T-helper 17 cell (primary cell): ENCODE measurements at places on chromosomes 3 and 15. TPM values are rescaled to one million over a fixed set of nuclear protein-coding genes. Genes with fewer than 3 reads are reported as not detected.

SYNPR gene
- total RNA-seq, result not detected

MEX3B gene
- 0.87 TPM for total RNA-seq

DNA sequence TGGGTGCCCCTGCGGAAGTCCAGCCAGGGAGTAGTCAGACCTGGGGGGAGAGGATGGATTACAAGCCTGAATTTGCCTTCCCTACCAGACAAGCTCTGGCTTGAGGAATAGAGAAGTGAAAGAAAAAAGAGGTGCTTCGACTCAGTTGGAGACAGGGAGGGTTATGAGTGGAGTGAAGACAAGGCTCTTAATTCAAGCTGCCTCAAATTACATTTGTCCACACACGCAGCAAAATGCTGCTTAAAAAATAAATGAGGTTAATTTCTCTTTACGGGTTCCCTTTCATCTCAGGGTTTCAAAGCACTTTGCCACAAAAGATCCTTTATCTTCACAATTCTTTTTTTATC lies 49.0 kb upstream of the SLC4A7 start:
- no peak for DNase-seq

DNA sequence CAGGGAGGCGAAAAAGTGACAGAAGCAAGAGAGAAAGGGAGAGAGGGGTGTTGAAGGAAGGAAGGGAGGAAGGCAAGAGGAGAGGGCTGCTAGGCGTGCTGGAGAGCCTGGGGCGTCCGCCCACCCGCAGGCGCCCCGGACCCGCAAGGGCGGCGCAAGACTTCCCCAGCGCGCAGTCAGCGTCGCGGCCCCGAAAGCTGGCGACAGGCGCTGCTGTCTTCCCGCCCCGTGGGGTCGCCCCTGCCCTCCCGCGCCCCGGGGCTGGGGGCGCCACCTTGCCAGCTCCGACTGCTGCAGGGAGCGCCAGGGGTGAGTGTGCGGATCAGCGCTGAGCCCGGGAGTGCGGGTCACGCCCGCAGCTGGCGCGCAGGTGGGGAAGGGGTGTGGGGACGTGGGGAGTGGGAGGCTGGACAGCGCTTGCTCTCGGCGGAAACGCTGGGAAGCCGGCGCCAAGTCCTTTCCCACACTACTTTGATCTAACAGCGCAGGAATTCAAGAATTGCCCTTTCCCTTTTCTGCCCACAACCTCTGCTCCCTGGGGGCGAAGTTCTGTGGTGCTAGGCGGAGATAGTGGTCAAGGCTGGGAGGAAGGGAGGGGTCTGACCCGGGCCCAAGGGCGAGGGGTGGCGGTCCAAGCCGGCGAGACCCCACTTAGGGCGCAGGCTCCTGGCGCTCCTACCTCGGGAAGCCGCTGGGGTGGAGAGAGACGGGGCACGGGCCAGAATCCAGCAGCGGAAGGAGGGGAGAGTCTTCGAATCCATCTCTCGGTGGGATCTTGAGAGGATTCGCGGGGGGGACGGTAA lies 266.1 kb downstream of the CGGBP1 start:
- no peak for DNase-seq

DNA sequence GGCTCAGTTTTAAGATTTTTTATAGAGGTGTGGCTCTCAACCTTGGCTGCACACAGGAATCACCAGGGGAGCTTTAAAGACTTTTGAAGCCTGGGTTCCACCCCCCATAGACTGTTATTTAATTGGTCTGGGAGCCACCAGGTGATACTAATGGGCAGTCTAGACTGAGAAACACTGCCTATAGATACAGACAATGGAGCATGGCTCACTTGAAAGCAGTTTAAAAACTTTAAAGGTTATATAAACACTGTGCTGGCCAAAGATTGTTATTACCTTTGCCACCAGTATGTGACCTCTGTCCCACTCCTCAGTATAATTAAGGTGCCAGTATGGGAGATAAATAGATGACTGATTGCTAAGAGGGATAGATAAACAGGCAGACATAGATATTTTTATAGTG lies 3.8 kb downstream of the GOLIM4 start:
- DNase-seq, result no peak

GRCh38 chr15:66831289-66831688 lies 129.3 kb downstream of the SMAD6 start:
- DNase-seq, result no peak

CALML4 gene
- total RNA-seq, result 2.6 TPM

NEK4 gene
- total RNA-seq, result 14.7 TPM

ADGRG7 gene
- total RNA-seq, result not detected

DNA sequence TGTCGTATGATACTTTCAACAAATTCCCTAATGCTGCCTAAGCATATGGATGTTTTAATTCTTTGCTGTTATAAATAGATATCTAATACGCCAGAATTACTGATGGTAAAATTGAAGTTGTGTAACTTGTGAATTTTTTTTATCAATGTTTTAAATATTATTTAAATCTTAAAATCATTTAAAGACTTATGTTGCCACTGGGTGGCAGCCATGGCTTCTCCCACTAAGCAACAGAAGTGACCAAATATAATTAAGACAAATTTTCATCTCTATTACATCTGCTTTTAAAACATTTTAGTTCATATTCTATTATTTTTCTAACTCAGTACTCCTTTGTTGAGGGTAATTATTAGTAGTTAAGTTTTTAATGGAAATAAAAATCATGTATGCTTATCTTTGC lies 8.1 kb upstream of the IL20RB start:
- no peak for DNase-seq

CCDC54 gene
- total RNA-seq, result not detected

- DNase-seq, result no peak
These were observed 31.3 kb upstream of the PSTPIP1 start for GRCh38 chr15:76963596-76963995.

- no peak for DNase-seq
These were observed 87.1 kb downstream of the DNAJB8 start for GRCh38 chr3:128379367-128380160.

DNA sequence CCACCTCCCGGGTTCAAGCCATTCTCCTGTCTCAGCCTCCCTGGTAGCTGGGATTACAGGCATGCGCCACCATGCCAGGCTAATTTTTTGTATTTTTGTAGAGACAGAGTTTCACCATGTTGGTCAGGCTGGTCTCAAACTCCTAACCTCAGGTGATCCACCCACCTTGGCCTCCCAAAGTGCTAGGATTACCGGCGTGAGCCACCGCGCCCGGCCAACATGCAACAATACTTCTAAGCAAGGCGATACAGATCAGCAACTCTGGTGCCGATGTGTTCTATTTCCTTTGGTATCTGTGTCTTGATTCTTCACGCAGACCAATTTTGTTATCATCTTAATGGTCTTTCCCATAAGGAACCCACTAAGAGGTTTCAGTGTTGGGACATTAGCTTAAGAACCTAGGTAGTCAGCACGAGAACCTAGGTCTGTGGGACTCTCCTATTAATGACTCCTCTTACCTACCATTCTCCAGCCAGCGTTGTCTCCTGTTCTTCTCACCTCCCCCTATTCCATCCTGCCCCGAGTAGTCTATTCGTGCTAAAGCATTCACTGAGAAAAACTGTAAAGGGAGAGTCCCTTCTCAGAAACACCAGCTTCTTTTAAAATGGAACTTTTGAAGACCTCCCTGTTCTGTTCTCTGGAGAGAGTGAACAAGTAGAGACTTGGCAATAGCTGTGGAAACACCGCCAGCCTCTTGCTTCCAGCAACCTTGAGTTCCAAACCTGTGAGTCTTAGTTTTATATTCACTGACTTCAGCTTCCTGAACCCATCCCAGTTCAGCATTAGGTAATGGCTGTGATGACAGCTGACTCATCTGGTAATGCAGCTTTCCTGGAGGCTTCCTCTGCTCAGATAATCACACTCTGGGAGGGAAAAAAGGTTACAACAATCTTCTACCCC lies 61.2 kb downstream of the TSC22D2 start:
- no peak for DNase-seq

CYP1A2 gene
- not detected for total RNA-seq

DNA sequence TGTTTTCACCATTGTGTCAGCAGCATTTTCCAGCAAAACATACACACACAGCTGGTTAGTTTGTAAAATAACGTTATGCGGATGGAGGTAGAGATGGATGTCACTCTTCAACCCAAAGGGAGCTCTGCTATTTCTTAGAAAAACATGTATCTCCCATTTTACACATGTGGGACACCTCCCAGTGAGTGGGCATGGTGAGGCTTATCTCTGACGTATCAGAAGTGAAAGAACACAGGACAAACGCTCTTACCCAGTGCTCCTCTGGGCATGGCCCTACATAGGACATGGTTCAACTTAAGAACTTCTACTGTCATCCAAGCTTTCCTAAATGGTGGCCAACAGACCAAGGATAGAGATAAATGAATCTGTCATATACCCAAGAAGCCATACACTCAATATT lies 2.1 kb downstream of the FAM240A start:
- DNase-seq, result no peak

RTP4 gene
- 2.4 TPM for total RNA-seq

DNA sequence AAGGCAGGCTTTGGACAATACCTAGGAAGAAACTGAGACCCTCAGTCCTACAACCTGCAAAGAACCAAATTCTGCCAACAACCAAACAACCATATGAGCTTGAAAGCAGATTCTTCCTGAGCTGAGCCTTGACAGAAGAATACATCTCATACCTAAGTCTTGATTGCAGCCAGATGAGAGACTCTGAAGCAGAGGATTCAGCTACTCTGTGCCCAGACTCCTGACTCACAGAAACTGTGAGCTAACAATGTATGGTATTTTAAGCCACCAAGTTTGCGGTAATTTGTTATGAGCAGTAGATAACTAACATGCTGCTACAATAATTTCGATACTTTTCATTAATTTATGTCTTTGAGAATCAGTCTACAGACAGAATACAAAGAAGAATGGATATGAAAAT lies 325.1 kb upstream of the CBLB start:
- DNase-seq, result no peak

EHHADH gene
- total RNA-seq, result 0.90 TPM

GOLGA8T gene
- 0.26 TPM for total RNA-seq

PIK3CA gene
- total RNA-seq, result 42.4 TPM

DNA sequence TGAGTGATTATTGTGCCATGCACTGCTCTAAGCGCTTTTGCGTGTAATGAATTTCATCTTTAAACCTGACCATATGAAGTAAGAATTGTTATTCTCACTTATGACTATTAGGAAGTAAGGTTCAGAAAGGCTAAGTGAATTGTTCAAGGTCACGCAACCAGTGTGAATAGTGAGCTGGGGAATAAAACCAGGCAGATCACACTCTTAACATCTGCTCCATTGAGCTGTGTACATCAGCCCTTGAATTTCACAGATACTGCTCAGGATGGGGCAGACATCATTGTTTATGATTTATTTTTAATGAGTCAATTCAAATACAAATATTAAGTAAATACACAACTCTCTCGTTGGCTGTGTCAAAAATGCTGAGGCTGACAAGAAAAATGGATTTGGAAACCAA lies 184.5 kb downstream of the FNDC3B start:
- DNase-seq, result no peak

DNA sequence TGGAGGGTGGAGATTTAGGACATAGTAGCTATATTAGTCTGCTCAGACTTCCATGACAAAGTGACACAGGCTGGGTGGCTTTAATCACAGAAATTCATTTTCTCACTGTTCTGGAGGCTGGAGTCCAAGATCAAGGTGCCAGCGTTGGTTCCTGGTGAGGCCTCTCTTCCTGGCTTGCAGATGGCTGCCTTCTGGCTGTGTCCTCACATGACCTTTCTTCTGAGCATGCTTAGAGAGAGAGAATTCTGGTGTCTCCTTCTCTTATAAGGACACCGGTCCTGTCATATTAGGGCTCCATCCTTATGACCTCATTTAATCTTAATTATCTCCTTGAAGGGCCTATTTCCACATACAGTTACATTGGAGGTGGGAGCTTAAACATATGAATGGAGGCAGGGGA lies 14.9 kb upstream of the SHC4 start:
- no peak for DNase-seq

DNA sequence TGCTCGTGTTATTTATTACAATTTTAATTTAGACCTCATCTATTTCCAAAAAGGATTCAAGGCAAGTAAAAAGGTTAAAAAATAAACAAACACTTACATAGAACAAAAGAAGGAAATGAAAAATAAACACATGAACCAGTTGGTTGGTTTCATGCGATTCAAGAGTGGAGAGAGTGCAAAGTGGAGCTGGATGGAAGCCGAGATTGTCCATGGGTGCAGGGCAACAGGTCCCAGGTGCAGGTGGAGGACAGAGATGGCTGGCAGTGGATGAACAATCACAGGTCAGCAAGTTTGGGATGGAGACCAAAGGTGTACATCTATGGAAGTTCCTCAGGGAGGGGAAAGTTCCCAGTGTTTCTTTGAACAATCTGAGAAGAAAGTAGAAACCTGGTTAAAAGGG lies 11.6 kb upstream of the SEMA5B start:
- DNase-seq, result no peak

WDR93 gene
- total RNA-seq, result 0.18 TPM

- DNase-seq, result no peak
These were observed 64.8 kb downstream of the DUT start for GRCh38 chr15:48396020-48396419.

- no peak for DNase-seq
These were observed 47.7 kb downstream of the BDH1 start for GRCh38 chr3:197508051-197508451.

DNA sequence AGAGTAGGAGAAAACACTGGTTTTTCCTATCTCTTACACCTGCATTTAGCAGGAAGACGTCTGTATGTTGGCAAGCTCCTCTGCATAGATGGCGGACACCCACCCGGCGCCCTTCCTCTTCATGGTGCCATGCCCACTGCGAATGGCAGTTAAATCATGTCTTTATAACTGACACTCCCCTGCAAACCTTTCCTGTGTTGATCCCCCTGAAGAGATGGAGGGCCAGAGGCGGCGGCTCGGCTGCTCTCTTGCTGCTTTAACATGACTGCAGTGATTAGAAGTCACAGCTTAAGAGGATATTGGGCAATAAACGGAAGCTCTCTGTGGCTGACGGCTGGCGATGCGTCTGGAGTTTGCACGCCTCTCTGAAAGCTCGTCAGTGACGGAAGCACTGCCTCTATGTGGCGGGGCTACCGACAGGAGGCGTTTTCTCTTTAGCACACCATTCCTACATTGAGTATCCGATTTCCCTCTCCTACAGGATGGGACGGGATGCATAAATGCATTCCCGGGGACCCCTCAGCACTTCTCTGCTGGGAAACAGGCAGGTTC lies 25.5 kb upstream of the SNRPA1 start:
- no peak for DNase-seq

DNA sequence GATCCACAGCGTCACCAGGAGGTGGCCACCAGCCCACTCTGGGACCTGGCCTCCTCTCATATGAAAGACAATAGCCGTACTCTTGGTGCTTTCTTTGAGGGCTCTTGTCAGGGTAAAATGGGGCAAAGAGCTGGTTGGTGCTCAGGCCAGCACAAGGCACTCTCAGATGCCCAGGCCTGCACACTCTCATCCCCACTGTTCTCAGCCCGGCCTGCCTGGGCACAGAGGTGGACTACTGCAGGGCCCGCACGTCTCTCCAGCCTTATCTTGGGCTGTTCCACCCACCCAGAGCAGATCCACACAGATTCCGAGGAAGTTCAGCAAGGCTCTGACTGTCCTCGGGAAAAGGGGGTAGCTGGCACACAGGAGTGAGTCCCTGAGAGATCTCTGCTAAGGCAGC lies 122.8 kb upstream of the PRR20G start:
- DNase-seq, result no peak

CDCP1 gene
- 0.31 TPM for total RNA-seq

GRCh38 chr3:176514297-176514696 lies 683.0 kb downstream of the TBL1XR1 start:
- DNase-seq, result no peak

CRABP1 gene
- total RNA-seq, result not detected
